ENCODE measurements at places on chromosomes 16 and 17.
A peak's percentile ranks its signal among the peaks of the same experiment; 100 is the strongest.

DNA sequence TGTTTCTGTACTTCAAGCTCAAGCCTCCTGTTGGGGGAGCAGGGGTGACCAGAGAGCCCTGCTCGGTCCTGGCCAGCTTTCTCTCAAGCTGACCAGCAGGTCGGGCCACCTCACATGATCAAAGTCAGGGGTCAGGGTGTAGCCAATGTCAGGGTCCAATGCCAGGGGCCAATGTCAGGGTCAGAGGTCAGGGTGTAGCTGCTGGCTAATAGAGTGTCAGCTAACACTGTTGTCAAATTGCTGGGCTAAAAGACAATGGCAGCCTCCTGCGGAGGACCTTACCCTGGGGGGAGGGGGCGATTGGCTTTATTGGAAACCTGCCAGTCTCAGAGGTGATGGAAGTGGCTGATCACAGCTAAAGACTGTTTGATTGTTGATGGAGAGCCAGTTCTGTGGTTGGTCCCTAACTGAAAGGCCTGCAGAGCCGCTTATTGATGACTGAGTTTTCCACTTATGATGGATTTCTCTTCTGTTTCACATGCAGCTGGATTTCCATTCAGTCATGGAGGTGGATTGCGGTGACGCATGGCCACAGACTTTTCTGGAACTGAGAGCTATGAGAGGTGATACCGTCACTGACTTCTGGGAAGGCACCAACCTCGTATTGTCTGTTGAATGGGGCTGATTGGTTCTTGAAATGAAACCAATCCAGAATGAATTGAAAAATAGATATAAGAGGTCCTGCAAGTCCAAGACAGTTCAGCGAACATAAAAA lies 97.4 kb upstream of the ZFHX3 start:
- no peak for DNase-seq

DNA sequence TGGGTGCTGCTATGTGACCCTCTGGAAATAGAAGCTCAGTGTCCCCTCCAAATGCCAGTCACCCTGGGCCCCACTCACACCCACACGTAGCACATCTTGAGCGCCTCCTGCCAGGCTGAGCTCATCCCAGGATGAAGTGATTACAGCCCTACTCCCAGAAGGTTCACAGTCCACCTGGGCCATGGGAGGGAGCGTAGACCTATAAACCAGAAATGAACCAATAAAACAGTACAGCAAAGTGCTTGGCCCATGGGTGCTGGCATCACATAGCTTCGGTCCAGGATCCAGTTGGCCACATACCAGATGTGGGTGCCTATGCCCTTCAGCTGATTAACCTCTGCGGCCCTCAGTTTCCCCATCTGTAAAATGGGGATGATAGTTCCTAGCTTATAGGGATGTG lies 2.2 kb upstream of the BICDL2 start:
- DNase-seq, result no peak

- no peak for DNase-seq
Observed at GRCh38 chr17:73021771-73022170, 70.7 kb downstream of the SLC39A11 start.

- peak; percentile 79 for DNase-seq
Observed at GRCh38 chr17:40062329-40063186, at the start of gene THRA. THRA (plus strand) TSS chr17:40062965; CDS start chr17:40074489, 11,524 bp downstream.

GRCh38 chr16:27950206-27950887 lies 113.2 kb downstream of the GSG1L start:
- no peak for DNase-seq

DNA sequence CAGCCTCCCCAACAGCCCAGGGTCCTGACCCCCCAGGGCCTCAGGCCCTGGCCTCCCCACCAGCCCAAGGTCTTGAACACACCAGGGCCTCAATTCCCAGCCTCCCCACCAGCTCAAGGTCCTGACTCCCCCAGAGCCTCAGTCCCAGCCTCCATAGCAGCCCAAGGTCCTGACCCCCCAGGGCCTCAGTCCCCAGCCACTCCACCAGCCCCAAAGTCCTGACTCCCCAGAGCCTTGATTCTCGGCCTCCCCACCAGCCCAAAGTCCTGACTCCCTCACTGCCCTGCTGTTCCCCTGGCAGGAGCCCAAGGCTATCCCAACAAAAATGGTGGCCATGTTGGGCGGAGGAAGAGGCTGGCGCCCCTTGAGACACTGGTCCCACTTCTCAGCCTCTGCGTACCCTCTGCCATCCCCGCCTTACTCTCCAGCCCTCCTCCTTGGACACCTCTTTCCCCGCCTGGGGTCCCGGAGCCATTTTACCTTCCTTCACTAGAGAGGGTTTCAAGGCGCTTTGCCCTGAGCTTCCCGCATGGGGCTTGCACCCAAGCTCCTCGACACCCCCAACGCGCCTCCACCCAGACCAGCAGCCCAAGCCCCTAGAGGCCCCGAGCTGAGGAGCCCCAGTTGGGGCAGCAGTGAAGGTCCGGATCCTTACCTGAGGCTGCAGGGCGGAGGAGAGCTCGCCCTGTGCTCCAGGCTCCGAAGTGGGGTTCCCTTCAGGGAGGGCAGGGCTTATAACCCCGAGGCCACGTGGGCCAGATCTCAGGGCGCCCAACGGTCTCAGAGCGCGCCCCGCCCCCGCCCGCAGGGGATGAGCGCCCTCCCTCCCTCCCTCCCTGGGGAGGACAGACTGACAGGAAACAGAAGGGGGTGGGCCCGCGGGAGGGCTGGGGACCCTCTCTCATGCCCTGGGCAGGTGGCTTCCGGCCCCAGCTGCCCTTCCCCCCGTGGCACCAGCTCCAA lies 3.5 kb upstream of the TSPOAP1 start:
- DNase-seq, result peak; percentile 92

DNA sequence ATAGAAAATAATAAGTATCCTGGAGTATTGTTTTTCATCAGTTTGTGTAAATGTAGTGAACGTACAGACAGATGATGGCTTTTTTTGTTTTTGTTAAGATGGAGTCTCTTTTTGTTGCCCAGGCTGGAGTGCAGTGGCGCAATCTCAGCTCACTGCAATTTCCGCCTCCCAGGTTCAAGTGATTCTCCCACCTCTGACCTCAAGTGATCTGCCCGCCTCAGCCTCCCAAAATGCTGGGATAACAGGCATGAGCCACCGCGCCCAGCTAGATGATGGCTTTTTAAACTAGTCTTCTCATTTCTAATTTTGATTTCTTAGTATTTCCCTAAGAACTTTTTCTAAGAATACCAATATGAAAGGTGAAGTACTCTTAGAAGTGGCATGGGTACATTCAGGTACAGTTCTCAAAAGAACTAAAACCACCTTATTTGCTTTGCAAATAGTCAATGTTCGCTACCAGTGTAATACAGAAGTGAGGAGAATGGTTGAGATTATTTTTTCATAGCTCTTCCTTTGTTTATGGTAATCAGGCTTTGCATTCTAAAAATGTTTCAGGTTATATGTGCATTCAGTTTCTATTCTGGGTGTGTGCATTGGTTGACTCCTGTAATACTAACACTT lies 34.2 kb downstream of the TTC19 start:
- DNase-seq, result no peak

DNA sequence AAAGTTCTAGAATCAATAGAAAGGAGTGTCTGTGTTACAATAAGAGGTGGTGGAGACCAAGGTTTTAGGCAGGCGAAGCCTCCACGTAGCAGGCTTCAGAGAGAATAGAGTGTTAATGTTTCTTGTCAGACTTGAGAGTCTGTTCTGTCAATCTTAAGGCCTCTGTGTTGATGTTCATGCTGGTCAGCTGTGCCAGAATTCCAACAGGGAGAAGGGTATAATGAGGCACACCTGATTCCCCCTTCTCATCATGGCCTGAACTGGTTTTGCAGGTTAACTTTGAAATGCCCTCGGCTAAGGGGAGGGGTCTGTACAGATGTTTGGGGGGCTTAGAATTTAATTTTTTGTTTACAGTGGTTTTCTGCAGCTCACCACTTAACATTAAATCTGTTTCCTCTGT lies 46.0 kb downstream of the RNF112 start:
- no peak for DNase-seq

GRCh38 chr17:42097691-42098631 lies at the start of gene ZNF385C:
ZNF385C (minus strand) TSS chr17:42098473; CDS start chr17:42063056, 35,417 bp downstream.
- peak; percentile 64 for DNase-seq

DNA sequence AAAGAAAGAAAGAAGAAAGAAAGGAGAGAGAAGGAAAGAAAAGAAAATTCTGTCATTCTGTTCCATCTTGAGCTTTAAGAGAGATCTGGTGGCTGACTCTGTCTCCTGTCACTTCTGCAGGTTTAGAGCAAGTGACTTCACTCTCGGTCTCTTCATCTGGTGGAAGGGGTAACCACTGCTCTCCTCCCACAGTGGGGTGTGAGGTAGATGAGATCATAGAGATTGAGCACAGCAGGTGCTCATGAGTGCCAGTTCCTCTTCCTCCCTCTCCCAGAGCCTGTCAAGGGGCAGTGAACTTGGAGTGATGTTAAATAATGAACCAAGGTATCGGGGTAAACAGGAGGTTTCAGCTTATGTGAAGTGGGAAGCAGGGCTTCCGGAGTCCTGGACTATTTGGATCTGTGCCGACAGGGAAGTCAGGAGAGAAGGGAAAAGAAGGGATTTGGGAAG lies 47.7 kb downstream of the BEAN1 start:
- peak; percentile 55 for DNase-seq

DNA sequence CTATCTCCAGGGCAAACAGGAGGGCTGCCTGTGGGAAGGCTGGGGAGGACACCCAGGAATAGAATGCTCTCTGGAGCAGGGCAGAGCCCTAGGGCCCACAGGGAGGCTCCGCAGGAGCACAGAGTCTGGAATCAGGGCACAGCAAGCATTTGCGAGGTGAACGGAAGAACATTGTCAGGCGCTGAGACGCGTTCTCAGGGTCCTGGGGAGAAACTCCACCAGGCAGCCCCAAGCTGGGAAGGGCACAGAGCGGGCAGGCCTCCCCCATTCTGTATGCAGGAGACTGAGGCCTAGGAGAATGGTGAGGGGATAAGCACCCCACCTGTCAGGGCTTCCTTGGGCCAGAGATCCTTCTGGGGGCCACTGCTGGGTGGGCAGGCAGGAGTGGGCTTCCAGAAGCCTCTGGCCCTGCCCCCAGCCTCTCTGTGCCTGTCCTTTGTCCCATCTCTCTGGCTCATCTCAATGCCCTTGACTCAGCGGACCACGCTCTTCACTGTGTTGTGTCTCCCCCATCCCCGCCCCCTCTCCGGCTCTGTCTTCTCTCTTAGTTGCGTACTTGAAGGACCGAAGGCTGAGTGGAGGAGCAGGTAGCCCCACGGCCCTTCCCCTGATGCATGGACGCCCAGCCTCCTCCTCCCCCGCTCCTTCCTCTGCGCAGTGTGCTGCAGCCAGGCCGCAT lies 5.1 kb upstream of the SETD6 start:
- DNase-seq, result no peak

DNA sequence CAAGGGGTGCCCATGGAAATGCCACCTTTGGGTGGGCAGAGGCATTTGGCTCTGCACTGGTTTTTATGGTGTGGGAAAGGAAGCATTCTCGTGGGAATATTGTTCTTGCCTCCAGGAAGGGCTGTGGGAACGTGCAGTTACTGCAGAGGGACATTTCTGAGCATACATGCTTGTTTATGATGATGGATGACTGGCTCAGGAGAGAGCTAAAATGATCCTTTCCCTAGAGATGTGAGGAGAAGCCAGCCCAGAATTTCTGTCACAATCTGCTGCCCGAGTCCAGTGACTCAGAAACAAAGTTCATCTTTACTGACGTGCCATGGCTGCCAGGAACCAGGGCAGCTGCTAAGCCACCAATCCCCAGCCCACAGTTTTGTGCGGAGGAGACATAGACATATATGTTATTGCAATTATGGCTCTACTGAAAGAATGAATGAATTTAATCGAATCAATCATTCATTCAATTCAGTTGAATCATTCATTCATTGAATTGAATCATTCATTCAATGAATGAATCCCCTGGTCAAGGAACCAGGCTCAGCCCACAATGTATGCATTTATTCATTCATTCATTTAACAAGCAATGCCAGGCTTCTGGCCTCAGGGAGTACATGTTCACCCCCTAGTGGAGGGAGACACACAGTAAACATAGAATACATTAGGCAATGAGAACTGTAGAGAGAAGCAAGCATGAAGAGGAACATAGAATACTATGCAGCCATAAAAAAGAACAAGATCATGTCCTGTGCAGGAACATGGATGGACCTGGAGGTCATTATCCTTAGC lies 414.4 kb upstream of the HSBP1 start:
- DNase-seq, result no peak

- DNase-seq, result no peak
Observed at GRCh38 chr16:67486805-67487204, 3.5 kb upstream of the AGRP start.

DNA sequence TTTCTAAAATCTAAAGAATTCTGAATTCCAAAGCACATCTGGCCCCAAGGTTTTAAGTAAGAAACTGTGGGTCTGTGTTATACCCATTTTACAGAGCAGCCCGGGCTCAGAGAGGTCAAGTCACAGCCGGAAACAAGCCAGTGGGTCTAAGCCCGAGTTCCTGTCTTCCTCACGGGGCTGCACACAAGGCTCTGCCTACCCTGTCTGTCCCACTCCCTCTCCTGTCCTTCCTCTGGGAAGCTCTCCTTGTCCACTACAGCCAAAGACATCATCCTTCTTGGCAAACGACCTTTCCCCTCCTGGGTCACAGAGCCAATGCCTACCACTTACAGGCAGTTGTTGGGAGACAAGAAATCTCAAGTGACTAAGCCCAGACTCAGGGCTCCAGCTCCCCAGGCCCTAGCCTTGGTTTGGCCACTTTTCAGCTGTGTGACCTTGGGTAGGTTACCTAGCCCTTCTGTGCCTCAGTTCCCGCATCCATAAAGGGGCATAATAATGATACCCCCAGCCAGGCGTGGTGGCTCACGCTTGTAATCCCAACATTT lies 55.6 kb upstream of the MAP3K14 start:
- DNase-seq, result no peak

DNA sequence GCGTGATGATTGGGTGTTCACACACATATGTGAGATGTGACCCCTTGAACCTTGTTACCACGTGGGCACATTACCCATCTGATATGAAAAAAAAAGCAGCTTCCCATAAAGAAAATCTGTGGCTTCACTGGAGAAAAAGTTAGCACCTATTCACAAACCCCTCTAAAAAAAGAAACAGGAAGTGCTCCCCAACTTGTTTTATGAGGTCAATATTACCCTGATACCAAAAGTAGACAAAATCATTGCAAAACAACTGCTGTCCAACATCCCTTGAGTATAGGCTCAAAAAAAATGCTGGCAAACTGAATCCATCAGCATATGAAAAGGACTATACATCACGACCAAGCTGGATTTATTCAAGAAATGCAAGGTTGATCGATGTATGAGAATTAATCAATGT lies 99.7 kb upstream of the RBL2 start:
- DNase-seq, result no peak

DNA sequence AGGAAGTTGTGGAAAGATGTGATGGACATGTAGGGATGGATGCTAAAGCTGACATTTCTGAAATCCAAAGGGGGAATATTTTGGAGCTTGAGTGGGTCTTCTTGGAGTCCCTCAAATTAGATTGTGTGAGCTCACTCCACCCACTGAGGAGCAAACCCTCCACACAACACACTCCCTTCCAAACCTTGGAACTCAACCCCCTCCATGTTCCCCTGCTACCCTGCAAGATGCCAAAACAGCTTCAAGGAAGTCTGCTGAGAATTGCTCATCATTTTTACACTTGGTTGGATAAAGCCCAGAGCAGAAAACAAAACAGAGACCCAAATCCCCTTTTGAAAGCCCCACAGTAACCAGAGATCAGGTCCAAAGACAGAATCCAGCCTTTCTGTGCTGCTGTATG lies 103.3 kb upstream of the ERCC4 start:
- no peak for DNase-seq

GRCh38 chr17:75909812-75910274 lies 5.2 kb upstream of the MRPL38 start:
- DNase-seq, result no peak

Data from activated naive CD4-positive, alpha-beta T cell treated with anti-CD3 and anti-CD28 coated beads, Interleukin-2, amount 50 U/mL, for 16 hours (primary cell).